PC-9 (cell line): ENCODE measurements at places on chromosomes 16 and 17. TPM values are rescaled to one million over a fixed set of nuclear protein-coding genes. Genes with fewer than 3 reads are reported as not detected.

DNA sequence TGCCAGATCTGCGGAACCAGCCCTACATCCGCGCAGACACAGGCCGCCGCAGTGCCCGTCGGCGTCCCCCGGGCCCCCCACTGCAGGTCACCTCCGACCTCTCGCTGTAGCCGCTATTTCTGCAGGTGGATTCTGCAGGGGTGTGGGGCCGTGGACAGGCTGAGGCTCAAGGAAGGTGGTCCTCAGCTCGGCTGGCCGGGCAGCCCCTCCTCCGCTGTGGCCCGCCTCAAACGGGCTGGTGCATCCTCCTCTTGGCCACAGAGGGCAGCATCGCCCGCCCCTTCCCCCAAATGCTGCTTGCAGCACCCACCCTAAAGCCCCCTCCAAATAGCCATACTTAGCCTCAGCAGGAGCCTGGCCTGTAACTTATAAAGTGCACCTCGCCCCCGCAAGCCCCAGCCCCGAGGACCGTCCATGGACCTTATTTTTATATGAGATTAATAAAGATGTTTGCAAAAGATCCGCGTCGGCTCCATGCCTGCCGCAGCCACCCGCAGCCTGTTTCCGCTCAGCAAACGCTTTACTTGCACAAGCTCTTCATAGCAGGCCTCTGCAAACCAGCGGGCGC lies 14.9 kb downstream of the SPATA32 start:
- peak overlapping the region; percentile 96 for H3K4me3 ChIP-seq
- no peak for DNase-seq
- peak overlapping the region; percentile 58; the same call in 1 of the 2 replicates for H3K27ac ChIP-seq
- peaks cover 14% of the 10 kb centered on the region for H3K4me1 ChIP-seq
- no peaks in the 10 kb centered on the region for H3K36me3 ChIP-seq
- no peaks in the 10 kb centered on the region for H3K27me3 ChIP-seq

DNA sequence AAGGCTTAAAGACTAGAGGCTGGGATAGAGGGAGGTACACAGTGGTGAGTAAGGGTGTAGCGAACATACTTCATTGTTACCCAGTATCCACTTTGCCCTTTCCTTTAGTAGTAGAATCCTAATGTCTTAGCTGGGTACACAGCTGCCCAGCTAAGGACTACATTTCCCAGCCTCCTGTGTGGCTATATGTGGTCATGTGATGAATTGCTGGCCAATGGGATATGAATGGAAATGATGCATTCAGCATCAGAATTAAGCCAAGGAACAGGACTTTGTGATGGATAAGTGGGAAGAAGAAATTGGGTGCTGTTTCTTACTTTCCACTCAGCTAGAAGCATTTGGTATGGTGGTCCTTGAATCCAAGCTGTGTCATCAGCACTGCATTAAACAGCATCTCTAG lies 55.9 kb downstream of the FOXL1 start:
- peaks cover 100% of the 10 kb centered on the region for H3K27me3 ChIP-seq
- H3K36me3 ChIP-seq, result no peaks in the 10 kb centered on the region
- no peak overlapping the region for H3K4me3 ChIP-seq
- DNase-seq, result no peak
- no peaks in the 10 kb centered on the region for H3K4me1 ChIP-seq

DNA sequence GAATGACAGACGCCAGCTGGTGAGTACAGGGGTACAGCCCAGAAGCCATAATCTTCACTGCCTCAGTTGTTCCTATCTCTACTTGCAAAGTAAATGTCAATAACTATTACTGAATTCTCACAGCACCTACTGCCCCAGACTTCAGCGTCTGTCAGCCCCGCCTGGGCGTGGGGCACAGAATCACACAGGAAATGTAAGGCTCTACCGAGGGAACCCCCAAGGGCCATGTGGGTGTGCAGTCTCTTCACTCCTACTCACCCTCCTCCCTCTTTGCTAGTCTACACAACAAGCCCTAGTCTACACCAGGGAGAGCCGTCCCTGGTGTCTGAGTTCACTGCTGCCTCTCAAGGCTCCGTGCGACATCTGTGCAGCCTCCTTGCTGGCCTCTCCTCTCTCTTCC lies 4.5 kb downstream of the NPTX1 start:
- H3K27me3 ChIP-seq, result peaks cover 17% of the 10 kb centered on the region
- no peaks in the 10 kb centered on the region for H3K36me3 ChIP-seq
- H3K27ac ChIP-seq, result no peak overlapping the region
- H3K4me3 ChIP-seq, result no peak overlapping the region

DNA sequence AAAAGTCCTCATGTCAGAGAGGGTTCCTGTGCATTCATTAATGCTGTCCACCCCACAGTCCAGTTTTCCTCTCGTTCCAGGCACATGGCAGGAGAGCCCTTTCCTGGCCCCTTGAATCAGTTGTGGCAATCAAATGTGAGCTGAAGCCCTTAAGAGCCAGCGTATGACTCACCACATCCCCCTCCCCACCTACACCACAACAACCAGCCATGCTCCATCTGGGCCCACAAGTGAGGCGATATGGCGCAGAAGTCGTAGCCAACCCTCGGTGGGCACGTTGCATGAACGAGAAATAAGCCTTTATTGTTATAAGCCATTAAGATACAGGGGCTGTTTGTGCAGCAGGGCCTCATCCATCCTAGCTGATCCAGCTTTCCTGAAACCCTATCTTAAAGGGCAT lies 28.2 kb downstream of the GRIN2A start:
- H3K36me3 ChIP-seq, result no peaks in the 10 kb centered on the region
- H3K4me1 ChIP-seq, result no peaks in the 10 kb centered on the region
- no peak overlapping the region for H3K27ac ChIP-seq
- DNase-seq, result no peak

- no peak for DNase-seq
- H3K4me1 ChIP-seq, result no peaks in the 10 kb centered on the region
- H3K27me3 ChIP-seq, result peaks cover 98% of the 10 kb centered on the region
- H3K36me3 ChIP-seq, result no peaks in the 10 kb centered on the region
These were observed 120.9 kb upstream of the CDC42EP4 start for GRCh38 chr17:73432624-73433190.

DNA sequence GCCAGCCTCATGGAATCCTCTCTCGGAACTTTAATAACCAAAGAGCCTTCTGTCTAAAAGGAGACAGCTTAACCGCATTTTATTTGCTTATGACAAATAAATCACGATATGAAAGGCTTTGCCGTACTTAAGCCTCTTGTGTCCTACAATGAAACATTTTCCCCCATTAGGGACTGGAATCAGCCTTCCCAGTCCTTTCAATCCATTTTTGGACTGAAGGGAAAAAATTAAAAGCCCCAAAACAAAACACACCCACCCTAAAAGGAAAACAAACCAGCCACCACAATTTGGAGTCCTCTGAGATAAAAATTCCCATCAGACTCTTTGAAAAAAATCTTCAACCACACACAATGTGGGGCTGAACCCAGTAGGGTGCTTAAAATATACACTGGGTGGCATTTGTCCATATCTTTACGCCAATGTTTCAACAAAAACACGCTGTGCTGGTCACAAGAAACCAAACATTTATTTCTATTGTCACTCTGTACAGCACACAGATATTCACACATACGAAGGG lies 3.0 kb downstream of the HOXB4 start:
- no peaks in the 10 kb centered on the region for H3K27me3 ChIP-seq
- no peaks in the 10 kb centered on the region for H3K4me1 ChIP-seq
- no peaks in the 10 kb centered on the region for H3K36me3 ChIP-seq

- no peaks in the 10 kb centered on the region for H3K27me3 ChIP-seq
- H3K4me3 ChIP-seq, result no peak overlapping the region
- H3K27ac ChIP-seq, result 0 out of 2 replicates have a peak overlapping the region, but pooled peaks have one; percentile 13
- no peaks in the 10 kb centered on the region for H3K36me3 ChIP-seq
- peak; percentile 11 for DNase-seq
These were observed 6.5 kb downstream of the NFATC3 start for GRCh38 chr16:68091380-68092261.

DNA sequence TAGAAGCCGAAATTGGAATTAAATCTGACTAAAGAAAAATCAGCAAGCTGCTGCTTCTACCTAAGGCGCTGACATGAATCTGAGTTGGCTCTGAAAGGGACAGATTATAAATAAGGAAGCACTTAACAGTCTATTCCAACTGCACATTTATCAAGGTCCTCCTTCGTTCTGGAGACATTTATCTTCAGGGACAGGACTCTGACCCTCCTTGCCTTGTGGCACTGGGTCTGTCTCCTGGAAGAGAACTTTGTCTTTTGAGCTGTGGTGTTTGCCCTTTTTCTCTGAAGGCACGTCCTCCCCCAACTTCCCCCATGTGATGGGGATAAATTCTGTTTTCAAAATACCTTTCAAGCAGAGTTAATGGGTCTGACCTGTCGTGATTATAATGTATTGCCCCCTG lies 47.0 kb upstream of the MARCHF10 start:
- H3K4me1 ChIP-seq, result peaks cover 19% of the 10 kb centered on the region
- DNase-seq, result no peak
- no peak overlapping the region for H3K27ac ChIP-seq
- H3K27me3 ChIP-seq, result no peaks in the 10 kb centered on the region
- no peaks in the 10 kb centered on the region for H3K36me3 ChIP-seq

DNA sequence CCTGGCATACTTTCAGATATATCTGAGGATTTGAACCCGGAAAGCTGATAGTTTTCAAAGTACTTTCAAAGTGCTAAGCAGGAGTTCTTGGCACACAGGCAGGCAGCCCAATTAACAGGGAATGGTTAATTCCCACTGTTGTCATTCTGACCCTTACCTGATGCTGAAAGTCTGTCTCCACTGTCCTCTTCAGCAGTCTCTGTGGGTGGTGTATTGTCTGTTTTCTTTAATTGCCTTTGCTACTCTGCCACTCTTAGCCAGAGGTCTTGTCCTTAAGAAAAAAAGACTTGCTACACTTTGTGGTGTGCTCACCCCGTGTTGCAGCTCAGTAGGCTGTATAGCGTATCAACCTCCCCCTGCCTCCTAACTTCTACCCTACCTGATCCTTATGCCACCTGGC lies 63.2 kb upstream of the SLC12A3 start:
- H3K4me3 ChIP-seq, result no peak overlapping the region
- no peak overlapping the region for H3K27ac ChIP-seq
- peaks cover 12% of the 10 kb centered on the region for H3K4me1 ChIP-seq
- peaks cover 11% of the 10 kb centered on the region; the same call in 1 of the 2 replicates for H3K36me3 ChIP-seq

DNA sequence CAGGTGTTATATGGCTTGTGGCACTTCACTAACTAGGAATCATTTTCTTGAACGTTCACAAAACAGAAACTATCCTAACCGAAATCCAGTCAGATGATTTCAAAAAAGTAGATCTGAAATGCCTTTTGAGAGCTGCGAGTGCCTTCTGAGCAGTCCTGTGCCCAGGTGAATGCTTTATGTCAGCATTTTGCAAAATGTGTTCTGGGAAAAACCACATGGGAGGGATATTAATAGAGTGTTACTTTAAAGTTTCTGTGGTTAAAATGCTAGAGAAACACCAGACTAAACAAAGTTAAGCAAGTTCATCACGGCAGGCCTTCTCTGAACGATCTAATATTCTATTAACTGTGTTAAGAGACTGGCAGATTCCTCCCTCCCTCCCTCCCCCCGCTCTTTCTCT lies 15.8 kb upstream of the RGS9 start:
- peaks cover 21% of the 10 kb centered on the region for H3K4me1 ChIP-seq
- no peaks in the 10 kb centered on the region for H3K27me3 ChIP-seq
- H3K27ac ChIP-seq, result no peak overlapping the region
- no peaks in the 10 kb centered on the region for H3K36me3 ChIP-seq
- H3K4me3 ChIP-seq, result no peak overlapping the region

DNA sequence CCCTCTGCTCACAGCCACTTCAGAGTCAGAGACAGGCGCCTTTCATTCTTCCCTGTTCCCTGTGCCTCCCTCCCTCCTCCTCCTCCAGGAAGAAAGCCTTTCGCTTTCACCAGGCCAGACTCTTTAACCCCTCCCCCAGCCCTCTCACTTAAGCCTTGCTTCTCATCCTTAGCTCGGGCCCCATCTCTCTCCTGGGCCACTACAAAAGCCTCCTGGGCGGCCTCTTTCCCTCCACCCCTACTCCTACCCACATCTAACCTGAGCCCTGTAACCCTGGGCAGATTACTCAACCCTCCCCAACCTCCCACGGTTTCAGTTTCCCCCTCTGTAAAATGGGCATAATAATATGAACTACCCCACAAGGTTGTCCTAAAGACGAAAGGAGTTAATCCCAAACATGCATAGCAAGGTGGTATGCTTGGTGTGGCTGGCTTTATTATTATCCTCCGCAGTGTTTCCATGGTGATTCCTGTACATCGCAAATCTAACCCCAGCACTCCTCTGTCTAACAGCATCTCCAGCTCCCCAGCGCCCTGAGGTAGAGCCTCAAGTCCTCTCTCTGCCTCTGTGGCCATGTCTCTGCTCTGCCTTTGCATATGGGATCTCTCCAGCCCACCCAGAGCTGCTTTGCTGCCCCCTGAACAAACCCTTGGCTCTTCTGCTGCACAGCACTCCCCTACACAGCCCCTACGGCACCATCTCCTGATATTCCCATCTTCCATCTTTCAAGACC lies 17.7 kb downstream of the PIMREG start:
- H3K27me3 ChIP-seq, result no peaks in the 10 kb centered on the region
- H3K27ac ChIP-seq, result no peak overlapping the region
- H3K36me3 ChIP-seq, result no peaks in the 10 kb centered on the region
- no peak overlapping the region for H3K4me3 ChIP-seq
- DNase-seq, result no peak

DNA sequence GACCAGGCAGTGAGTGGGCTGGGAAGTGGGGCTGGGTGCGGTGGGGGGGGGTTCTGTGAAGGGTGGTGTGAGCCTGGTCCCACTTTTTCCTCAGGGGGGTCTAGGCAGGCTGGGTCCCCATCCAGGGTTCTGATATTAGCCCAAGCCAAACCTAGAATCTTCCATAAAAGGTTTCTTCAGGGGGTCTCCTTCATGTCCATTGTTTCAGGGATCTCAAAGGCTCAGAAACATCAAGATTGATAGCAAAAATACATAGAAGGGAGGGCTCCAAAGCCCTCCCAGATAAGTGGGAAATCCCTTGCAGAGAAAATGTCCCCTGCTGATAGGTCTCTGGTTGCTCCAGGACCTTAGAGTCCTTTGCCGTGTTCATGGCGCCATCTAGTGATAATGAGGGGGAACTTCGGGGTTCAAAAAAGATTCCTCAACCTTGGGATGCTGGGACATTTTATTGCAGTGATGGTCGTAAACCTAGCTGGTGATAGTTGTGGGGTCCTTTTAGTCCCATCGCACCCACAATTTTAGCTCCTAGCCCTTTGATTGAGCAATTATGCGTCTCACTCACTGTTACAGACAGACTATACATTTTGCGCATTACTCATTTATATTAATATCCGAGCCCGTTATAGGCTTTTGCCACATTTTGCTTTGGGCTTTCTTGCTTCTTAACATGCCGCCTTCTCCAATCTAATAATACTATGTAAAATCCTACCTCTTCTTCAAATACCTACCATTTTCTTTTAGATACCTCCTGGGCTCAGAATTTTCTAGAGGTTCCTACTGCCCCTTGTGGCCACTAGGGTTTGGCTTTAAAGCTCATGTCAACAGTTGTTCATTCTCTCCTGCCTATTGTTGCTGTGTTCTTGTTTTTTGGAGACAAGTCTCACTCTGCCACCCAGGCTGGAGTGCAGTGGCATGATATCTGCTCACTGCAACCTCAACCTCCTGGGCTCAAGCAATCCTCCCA lies 35.1 kb downstream of the IGF2BP1 start:
- no peak overlapping the region for H3K27ac ChIP-seq
- H3K4me3 ChIP-seq, result no peak overlapping the region
- peak; percentile 70 for DNase-seq
- no peaks in the 10 kb centered on the region for H3K4me1 ChIP-seq
- H3K36me3 ChIP-seq, result peaks cover 15% of the 10 kb centered on the region
- no peaks in the 10 kb centered on the region for H3K27me3 ChIP-seq

FBXW10 gene
- total RNA-seq, result 5.3 and 6.1 TPM in 2 replicates

NPIPB2 gene
- total RNA-seq, result 37.3 and 43.3 TPM in 2 replicates

RCVRN gene
- total RNA-seq, result not detected in 2 replicates

CORO6 gene
- 35.0 and 52.1 TPM in 2 replicates for total RNA-seq
